Activated naive CD4-positive, alpha-beta T cell treated with anti-CD3 and anti-CD28 coated beads for 36 hours (primary cell): ENCODE measurements at places on chromosomes 4 and X.

DNA sequence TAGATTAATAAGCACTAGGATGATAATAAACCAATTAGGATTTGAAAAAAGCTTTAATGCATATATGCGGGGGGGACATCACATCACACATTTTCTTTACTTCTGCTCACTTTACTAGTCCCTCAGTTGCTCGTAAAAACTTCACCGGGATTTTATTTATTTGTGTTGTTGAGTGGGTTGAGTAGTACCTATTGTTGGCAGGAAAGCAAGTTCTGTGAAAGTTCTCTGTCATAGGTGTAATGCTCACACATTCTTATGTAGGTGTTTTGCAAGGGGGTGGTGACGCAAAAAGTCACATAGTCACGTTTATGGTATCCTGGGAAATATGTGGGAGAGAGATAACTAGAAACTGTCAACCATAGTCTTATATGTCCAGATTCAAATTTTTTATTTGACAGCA lies 65.3 kb downstream of the PDLIM5 start:
- DNase-seq = no peak

DNA sequence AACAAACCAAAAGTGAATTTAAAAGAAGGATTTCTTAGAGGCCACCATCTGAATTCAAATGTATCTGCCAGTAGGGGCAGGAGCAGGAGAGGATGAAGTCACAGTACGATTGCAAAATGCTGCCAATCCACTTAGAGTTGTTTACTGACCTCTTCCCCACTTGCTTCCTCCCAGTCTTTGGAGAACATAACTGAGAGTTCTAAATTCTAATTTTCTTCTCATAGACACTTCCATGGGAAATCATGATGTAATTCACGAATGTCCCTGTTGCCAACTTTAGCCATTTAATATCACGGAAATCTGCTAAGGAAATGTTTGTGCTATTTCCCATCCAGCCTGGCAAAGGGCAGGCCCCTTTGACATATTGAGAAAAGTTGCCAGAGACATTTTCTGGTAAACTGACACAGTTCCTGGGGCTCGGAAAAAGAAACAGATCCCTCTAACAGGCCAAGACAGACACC lies 33.6 kb upstream of the NOCT start:
- DNase-seq = no peak

- DNase-seq = no peak
Measured at GRCh38 chr4:163191999-163192398, 25.3 kb upstream of the NAF1 start.

GRCh38 chr4:1577822-1578217 lies 106.3 kb downstream of the FAM53A start:
- no peak for DNase-seq

DNA sequence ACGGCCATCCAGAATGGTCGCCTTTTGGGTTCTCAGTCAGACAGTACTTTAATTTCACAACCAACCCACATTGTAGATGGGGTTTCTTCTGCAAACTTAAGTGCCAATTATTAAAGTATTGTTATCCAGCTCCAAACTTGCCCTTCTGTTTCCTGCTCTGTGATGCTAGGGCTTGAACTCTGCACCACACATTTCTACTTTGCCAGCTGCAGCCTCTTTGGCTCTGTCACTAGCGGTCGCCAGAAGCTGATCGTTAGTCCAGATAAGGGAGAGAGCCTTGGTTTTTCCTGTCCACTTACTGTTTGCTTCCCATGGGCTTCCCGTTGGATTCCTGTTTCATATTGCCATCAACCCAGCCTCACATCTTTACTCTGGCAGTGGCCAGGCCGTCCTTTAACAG lies 196.6 kb downstream of the ASB9 start:
- no peak for DNase-seq

- no peak for DNase-seq
Measured at GRCh38 chr4:142927721-142928120, 81.6 kb upstream of the INPP4B start.

- DNase-seq = no peak
Measured at GRCh38 chr4:57132743-57133137, 22.6 kb upstream of the IGFBP7 start.

- DNase-seq = no peak
Measured at GRCh38 chrX:39945709-39946108, 152.0 kb downstream of the BCOR start.

GRCh38 chrX:51336584-51336983 lies 4.0 kb downstream of the NUDT10 start:
- peak; percentile 45 for DNase-seq

DNA sequence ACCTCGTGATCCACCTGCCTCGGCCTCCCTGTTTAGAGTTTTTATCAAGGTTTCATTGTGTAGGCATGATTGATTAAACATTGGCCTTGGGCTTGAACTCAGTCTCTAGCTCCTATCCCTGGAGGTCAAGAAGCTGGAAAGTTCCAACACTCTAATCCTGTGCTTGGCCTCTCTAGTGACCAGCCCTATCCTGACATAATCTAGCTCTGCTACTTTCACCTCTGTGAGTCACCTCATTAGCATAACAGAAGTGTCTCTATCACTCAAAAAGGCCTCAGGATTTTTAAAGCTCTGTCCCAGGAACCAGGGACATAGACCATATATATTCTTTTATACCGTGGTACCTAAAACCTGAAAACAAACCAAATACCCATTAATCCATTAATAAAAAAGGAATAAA lies 377.5 kb downstream of the CENPC start:
- no peak for DNase-seq

GRCh38 chr4:103786014-103786413 lies 66.2 kb upstream of the TACR3 start:
- DNase-seq = no peak
